CD4-positive, alpha-beta memory T cell (primary cell): ENCODE measurements at places on chromosomes 3 and 15. TPM values are rescaled to one million over a fixed set of nuclear protein-coding genes. Genes with fewer than 3 reads are reported as not detected.

The MFGE8 gene
- 102 TPM for total RNA-seq

The IQCF2 gene
- not detected for total RNA-seq

The GOLGA6D gene
- not detected for total RNA-seq

The PRR20G gene
- not detected for total RNA-seq

The CPA3 gene
- total RNA-seq: not detected

The IQCF5 gene
- not detected for total RNA-seq

The ALDH1L1 gene
- not detected for total RNA-seq

The ZNF860 gene
- total RNA-seq: not detected

The PCSK6 gene
- total RNA-seq: 0.53 TPM

The RARRES1 gene
- total RNA-seq: not detected

The FSTL1 gene
- total RNA-seq: not detected

The KIF9 gene
- 2.3 TPM for total RNA-seq

- H3K27me3 ChIP-seq: no peaks in the 10 kb centered on the region
- H3K4me3 ChIP-seq: no peak overlapping the region
- H3K36me3 ChIP-seq: no peaks in the 10 kb centered on the region
- DNase-seq: no peak
- no peaks in the 10 kb centered on the region for H3K4me1 ChIP-seq
These were observed 8.6 kb downstream of the TM4SF1 start for GRCh38 chr3:149368674-149369497.

DNA sequence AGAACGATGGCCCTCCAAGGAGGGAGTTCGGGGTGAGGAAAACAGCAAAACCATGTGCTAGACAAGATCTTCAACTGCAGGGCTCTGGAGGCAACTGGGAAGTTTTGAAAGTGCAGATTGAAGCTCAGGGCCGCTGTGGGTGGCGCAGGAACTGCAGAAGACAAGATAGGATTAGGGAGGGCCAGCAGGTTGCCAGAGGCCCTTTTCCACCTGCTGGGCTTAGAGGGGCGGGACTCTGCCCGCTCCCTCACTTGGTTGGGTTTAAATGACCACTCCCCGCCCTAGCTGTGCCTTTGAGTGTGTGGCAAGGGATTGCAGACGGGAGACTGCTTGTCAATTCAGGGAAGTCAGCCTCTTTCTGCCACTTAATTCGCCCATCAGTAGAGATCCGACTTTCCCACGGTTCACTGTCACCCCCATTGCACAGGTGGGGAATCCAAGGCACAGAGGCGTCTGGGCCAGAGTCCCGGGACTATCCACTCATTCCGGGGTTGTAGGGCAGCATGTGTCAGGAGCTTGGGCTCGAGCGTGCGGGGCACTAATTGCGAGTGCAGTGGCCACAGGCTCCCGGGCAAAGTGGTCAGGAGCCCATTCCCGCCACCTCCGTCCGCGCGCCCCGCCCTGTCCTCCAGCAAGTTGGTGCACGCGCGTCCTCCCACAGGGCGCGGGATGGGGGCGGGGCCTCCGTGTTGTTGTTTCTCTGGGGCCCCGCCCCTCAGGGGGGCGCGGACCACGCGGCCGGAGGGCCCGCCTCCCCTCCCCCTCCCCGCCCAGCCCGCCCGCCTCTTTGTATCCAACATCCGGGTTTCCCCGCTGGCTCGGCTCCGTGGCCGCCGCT lies at the start of gene ACVR2B:
TSS of gene ACVR2B (plus strand) at position 816 of the 838 bp plus-strand sequence. CDS start 433 bp downstream, outside the sequence.
- peaks cover 17% of the 10 kb centered on the region for H3K4me1 ChIP-seq
- H3K4me3 ChIP-seq: peak within 1 kb of the TSS; percentile 72

DNA sequence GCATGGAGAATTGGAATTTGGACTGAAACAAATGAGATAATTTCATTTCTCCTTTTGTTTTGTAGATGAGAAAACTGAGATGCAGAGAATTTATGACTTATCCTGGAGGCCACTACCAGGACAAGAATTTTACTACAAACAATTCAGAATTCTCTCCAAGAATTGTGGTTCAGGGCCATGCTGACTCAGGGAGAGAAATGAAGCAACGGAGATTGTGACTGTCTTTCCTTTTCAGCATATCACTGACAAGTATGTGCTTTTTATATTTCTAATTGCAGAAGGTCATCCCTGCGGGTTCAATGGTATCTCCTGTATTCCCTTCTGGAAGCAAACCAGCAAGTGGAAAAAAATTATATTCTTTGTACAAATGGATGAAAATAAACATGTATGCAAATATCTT lies 170.8 kb upstream of the MITF start:
- H3K27me3 ChIP-seq: no peaks in the 10 kb centered on the region
- no peak for DNase-seq

DNA sequence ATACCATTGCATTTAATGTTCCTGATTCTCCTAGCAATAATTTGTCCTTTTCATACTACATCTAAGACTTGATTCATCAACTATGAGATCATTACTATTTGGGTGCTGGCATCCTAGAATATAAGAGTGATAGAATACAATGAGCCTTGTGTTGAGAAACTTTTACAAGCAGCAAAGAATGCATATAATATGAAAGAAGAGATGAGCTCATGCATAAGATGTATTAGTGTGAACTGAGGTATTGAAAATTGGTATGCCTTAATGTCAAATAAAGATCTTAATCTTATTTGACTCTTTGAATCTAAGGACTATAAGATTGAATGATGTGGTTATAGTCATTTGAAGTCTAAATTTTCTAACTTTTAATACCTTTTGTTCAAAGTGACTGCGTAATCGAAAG lies 220.0 kb upstream of the ARHGEF26 start:
- H3K36me3 ChIP-seq: no peaks in the 10 kb centered on the region
- H3K4me3 ChIP-seq: no peak overlapping the region
- H3K27ac ChIP-seq: no peak overlapping the region
- H3K4me1 ChIP-seq: no peaks in the 10 kb centered on the region

GRCh38 chr3:14570864-14571263 lies 30.7 kb upstream of the GRIP2 start:
- H3K27me3 ChIP-seq: no peaks in the 10 kb centered on the region
- no peaks in the 10 kb centered on the region for H3K36me3 ChIP-seq
- DNase-seq: no peak
- H3K4me3 ChIP-seq: no peak overlapping the region

- no peak within 1 kb of the TSS for H3K27ac ChIP-seq
- H3K4me1 ChIP-seq: no peaks in the 10 kb centered on the region
- H3K4me3 ChIP-seq: no peak within 1 kb of the TSS
- no peak for DNase-seq
- H3K36me3 ChIP-seq: no peaks in the 10 kb centered on the region
- no peaks in the 10 kb centered on the region for H3K27me3 ChIP-seq
These were observed at the start of gene GRM7 for GRCh38 chr3:6860954-6861624. TSS of gene GRM7 (plus strand) at chr3:6861115.

DNA sequence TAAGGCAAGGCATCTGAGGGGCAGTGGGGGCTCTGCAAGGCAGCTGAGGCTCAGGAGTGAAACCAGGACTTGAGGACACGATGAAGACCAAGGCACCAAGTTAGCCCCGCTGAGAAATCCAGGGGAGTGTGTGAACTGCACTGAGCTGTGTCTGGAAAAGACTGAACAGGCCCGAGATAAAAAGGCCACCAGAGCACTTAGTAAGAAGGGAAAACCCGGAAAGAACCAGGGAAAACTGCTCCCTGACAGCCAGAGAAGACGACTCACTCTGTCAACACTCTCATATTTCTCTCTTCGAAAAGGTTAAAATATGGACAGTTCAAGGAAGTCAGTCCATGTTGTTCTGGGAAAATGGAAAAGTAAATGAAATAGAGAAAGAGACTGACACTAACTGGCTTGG lies 109.0 kb downstream of the SEC22A start:
- DNase-seq: no peak
- no peaks in the 10 kb centered on the region for H3K36me3 ChIP-seq
- no peak overlapping the region for H3K4me3 ChIP-seq
- H3K27me3 ChIP-seq: no peaks in the 10 kb centered on the region
- H3K27ac ChIP-seq: no peak overlapping the region
- H3K4me1 ChIP-seq: no peaks in the 10 kb centered on the region

GRCh38 chr3:141341536-141341935 lies 26.8 kb upstream of the ZBTB38 start:
- no peaks in the 10 kb centered on the region for H3K4me1 ChIP-seq
- no peaks in the 10 kb centered on the region for H3K27me3 ChIP-seq
- H3K36me3 ChIP-seq: no peaks in the 10 kb centered on the region
- H3K27ac ChIP-seq: no peak overlapping the region
- no peak for DNase-seq

DNA sequence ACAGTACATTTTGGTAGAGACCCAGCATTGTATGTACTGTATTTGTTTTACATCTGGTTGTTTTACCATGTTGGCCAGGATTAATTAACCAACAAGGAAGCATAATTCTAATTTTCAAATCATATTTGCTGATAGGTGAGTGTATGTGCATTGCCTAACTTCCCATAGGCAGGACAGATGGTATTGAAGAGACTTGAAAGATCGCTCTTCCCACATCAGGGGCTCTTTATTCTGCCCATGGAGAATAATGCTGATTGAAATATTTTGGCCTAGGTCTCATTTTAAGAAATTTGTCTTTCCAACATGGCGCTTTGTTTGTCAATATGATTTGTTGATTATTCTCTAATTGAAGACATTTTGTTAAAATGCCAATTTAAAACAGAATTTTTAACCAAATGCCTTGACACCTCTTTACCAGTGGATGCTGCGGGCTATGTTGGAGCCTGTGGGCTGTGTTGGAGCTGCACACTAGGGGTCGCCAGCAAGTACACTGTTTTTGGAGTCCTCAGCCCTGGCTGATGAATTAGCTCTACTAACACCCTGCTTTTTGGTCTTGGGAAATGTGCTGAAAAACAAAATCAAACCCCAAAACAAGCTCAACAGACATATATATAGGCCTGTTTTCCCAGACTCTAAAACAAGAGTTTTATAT lies 5.3 kb downstream of the P2RY12 start:
- no peaks in the 10 kb centered on the region for H3K4me1 ChIP-seq
- H3K27ac ChIP-seq: no peak overlapping the region
- no peaks in the 10 kb centered on the region for H3K27me3 ChIP-seq
- no peaks in the 10 kb centered on the region for H3K36me3 ChIP-seq
- no peak overlapping the region for H3K4me3 ChIP-seq

GRCh38 chr3:116873142-116873541 lies 163.6 kb downstream of the TUSC7 start:
- no peaks in the 10 kb centered on the region for H3K27me3 ChIP-seq
- no peaks in the 10 kb centered on the region for H3K36me3 ChIP-seq
- no peak for DNase-seq
- H3K27ac ChIP-seq: no peak overlapping the region

- H3K36me3 ChIP-seq: no peaks in the 10 kb centered on the region
- DNase-seq: no peak
- no peaks in the 10 kb centered on the region for H3K4me1 ChIP-seq
- H3K27ac ChIP-seq: no peak overlapping the region
These were observed 943.2 kb downstream of the MCTP2 start for GRCh38 chr15:95174301-95175259.

- H3K36me3 ChIP-seq: no peaks in the 10 kb centered on the region
- no peak overlapping the region for H3K4me3 ChIP-seq
- H3K27me3 ChIP-seq: no peaks in the 10 kb centered on the region
- H3K27ac ChIP-seq: no peak overlapping the region
- no peak for DNase-seq
These were observed 179.9 kb downstream of the FAM43A start for GRCh38 chr3:194865615-194866014.

DNA sequence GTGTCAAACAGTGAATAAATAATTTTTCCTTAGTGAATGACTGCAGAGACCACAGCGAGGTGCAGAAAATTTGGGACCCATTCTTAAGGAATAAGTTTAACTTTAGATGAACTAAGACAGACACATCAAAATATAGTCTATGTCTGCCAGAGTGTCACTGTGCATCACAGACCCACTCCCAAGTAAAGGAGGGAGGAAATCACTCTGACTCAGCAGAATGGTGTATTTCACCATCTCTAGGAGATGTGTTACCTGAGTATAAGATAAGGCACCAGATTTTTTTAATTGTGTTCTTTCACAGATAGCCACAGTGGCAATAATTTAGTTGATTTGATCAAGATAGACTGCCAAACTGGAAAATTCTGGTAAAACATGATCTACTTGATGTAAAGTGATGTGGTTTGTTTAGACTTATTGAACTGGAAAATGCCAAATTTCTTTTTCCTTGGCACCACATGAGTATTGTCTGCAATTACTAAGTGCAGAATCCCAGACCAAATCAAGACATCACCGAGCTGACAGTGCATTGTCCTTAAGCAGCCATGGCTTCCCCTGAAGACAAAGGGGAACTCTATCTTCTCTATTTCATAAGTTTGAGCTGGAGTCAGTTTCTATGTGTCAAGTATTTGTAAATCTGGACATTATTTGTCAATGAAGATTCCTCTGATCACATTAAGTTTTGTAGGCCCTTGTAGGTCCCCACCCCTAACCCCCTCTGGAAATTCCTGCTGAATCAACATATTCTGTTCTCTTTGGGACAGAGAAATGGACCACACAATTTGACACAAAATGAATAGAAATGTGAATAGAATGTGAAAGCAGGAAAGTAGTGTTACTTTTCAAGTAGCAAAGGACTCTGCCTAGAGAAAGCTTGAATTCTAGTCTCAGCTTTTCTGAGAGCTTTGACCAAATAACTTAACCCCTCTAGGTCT lies 47.6 kb downstream of the TIPARP start:
- no peak overlapping the region for H3K4me3 ChIP-seq
- no peak for DNase-seq
- no peaks in the 10 kb centered on the region for H3K36me3 ChIP-seq
- no peaks in the 10 kb centered on the region for H3K27me3 ChIP-seq

- no peak overlapping the region for H3K27ac ChIP-seq
- no peak for DNase-seq
- no peaks in the 10 kb centered on the region for H3K36me3 ChIP-seq
These were observed 38.8 kb downstream of the BSN start for GRCh38 chr3:49593041-49593440.

- H3K27me3 ChIP-seq: no peaks in the 10 kb centered on the region
- DNase-seq: no peak
- no peak overlapping the region for H3K4me3 ChIP-seq
- H3K36me3 ChIP-seq: no peaks in the 10 kb centered on the region
These were observed 274.6 kb upstream of the ROPN1 start for GRCh38 chr3:124266487-124266886.

- no peak for DNase-seq
- H3K27me3 ChIP-seq: no peaks in the 10 kb centered on the region
- H3K27ac ChIP-seq: peak overlapping the region; percentile 24
- H3K36me3 ChIP-seq: no peaks in the 10 kb centered on the region
These were observed 12.0 kb downstream of the CMTM7 start for GRCh38 chr3:32403663-32404062.

DNA sequence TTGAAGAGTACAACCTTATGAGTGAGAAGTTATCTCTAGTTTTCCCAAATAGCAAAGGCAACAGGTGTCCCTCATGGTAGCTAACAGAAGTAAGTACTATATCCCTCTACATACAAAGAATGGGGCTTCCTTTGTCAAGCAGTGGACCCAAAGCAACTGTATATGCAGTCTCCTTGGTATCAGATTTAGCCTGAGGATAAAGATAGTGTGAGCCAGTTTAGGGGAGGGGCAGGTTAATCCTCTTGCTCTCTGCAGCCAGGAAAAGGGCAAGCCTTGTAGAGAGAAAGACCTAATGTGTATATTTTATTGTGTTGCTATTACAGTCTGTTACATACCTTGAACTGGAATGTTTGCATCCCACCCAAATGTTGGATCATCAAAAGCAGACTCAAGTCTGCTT lies 117.9 kb upstream of the COL8A1 start:
- H3K4me1 ChIP-seq: no peaks in the 10 kb centered on the region
- DNase-seq: no peak
- no peak overlapping the region for H3K27ac ChIP-seq
- no peaks in the 10 kb centered on the region for H3K27me3 ChIP-seq
- no peak overlapping the region for H3K4me3 ChIP-seq
- H3K36me3 ChIP-seq: no peaks in the 10 kb centered on the region

- H3K27ac ChIP-seq: no peak overlapping the region
- no peaks in the 10 kb centered on the region for H3K27me3 ChIP-seq
- H3K4me1 ChIP-seq: peaks cover 8% of the 10 kb centered on the region
- H3K4me3 ChIP-seq: no peak overlapping the region
- peaks cover 5% of the 10 kb centered on the region for H3K36me3 ChIP-seq
- no peak for DNase-seq
These were observed 6.4 kb downstream of the BDH1 start for GRCh38 chr3:197549261-197549885.
